Caki2 (cell line): ENCODE measurements at places on chromosomes 12 and 14.

DNA sequence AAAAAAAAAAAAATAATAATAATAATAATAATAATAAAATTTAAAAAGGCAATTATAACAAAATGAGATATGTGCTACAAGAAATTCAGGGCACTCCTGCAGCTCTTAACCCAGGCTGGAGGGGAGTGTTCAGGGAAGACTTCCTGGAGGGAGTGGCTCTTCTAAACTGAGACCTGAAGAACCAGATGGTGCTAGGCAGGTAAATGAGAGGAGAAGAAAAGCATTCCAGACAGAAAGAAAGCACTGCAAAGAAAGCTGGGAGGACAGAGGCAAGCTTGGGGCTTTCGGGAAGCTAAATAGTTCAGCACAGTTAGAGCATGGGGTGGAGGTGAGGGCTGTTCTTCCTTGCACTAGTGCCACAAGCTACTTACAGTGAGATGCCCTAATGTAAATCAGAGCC lies 9.9 kb upstream of the SRSF9 start:
- no peak for DNase-seq

DNA sequence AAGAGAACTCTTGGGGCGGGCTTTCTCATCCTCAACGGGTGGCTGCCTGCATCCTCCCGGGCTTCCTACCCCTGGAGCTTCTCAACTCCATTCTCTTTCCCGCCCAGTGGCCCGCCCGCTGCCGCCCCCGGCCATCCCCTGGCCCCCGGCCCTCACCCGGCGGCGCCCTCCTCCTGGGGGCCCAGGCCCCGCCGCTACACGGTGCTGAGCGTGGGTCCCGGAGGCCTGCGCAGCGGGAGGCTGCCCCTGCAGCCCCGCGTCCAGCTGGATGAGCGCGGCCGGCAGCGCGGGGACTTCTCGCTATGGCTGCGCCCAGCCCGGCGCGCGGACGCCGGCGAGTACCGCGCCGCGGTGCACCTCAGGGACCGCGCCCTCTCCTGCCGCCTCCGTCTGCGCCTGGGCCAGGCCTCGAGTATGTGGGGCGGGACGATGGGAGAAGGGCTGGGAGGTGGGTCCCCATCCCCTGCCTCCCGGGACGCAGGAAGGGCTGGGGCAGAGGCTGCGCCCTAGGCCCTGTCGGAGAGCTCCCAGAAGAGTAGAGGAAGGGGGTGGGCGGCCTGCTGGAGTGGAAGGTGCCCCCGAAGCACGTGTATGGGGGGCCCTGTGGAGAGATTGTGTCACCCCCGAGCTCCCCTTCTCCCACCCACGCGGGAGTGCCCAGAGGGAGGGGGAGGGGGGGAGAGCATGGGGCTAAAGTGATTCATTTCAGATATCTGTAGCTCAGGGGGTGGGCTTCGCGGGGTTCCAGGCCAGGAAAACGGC lies 1.5 kb downstream of the LAG3 start:
- DNase-seq, result no peak

GRCh38 chr12:1806301-1807086 lies 13.9 kb upstream of the LRTM2 start:
- DNase-seq, result no peak

- no peak for DNase-seq
Observed at GRCh38 chr12:49170924-49171323, 18.0 kb downstream of the TUBA1A start.

DNA sequence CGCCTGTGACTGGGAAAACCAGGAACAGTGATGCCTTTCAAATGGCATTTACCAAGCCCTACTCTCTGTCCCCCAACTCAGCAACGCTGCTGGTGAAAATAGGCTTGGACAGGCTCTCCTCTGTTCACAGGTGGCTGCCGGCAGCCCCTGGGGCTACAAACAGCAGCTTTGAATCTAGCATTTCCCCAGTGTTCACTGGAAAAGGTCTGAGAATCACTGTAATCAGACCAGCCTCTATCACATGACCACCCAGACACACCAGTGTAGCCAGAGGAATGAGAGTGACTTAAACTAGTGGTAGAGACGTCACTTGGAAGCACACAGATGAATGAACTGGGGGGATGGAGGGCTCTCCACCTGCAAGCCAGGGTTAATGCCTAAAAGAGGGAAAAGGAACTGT lies 151.8 kb downstream of the FOXN3 start:
- DNase-seq, result no peak
